ENCODE measurements at places on chromosomes 7 and 10.

GRCh38 chr7:70237831-70238575, 639.7 kb downstream of the AUTS2 start:
- DNase-seq: no peak

- no peak for DNase-seq
Measured at GRCh38 chr10:99782447-99783286, at the start of gene ABCC2. ABCC2 (plus strand) TSS chr10:99782640; CDS start chr10:99782845, 205 bp downstream.

- no peak for DNase-seq
Measured at GRCh38 chr7:135509589-135509838, 388 bp downstream of the CNOT4 start.

GRCh38 chr10:72370201-72370722, 15.5 kb upstream of the DNAJB12 start:
- DNase-seq: peak; percentile 82

DNA sequence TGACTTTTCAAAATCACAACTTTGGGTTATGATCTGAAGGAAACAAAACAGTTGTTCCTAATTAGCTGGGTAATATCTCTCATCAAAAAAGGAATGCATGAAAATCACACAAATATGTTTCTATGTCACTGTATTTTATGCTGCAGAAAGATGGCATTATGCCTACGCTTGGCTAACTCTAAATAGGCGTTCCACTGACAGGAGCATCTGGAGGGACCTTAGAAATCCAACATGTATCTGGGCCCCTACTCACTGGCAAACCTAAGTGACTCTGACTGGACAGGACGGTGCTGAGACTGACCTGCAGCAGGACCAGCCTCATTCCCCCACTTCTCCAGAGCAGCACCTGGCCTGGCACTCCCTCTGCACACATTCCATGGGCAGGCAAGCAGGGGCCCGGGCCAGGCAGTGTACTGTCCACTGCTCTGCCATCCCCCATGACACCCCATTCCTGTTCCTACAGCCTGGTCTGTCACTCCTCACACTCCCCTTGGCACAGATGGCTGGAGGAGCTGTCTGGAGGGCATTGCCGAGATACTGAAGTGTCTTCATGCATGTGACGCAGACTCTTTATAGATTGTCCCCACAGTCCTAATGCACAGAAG, 2.6 kb upstream of the MYL7 start:
- DNase-seq: no peak

GRCh38 chr10:123995461-123996131, 97.8 kb downstream of the CHST15 start:
- peak; percentile 12 for DNase-seq

GRCh38 chr10:11272915-11273389, 255.3 kb downstream of the CELF2 start:
- no peak for DNase-seq

DNA sequence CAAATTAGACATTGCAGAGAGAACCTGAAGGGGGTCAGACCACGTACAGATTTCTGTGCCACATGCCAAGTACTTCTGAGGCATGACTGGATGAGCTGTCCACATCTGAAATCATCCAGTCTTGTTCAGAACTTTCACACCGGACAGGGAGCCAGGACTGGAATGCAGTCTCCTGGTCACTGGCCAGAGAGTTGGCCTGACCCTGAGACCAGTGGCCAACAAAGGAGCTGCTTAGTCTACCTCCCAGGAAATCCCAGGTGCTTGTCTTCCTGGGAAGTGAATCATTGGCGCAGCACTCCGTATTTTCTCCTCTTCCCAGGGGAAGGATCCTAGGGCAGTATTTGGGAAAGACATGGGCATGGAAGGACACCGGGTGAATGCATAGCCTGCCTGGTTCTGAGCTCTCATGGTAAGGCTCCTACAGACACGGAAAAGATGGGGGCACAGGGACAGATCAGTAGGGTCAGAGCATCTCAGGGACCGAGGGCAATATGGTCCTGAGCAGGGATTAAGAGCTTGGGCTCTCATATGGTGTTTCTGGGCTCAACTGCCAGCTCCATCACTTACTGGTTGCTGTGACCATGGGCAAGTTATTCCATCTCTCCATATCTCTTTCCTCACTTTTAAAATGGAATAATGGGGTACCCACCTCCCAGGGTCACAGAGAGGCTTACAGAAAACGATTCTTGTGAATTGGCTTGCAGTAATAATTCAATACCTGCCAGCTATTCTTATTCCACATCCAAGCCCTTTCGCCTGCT, 1.3 kb upstream of the SCD start:
- no peak for DNase-seq

GRCh38 chr7:94561841-94562514, 52.4 kb downstream of the CASD1 start:
- no peak for DNase-seq

- DNase-seq: no peak
Measured at GRCh38 chr10:120539076-120539475, 82.0 kb downstream of the PLPP4 start.

GRCh38 chr10:119285495-119286267, 78.3 kb downstream of the GRK5 start:
- DNase-seq: no peak

GRCh38 chr10:28432210-28432676, 100.7 kb upstream of the WAC start:
- peak; percentile 44 for DNase-seq

- DNase-seq: no peak
Measured at GRCh38 chr7:106572394-106573124, 88.4 kb downstream of the CCDC71L start.

GRCh38 chr7:104929921-104930320, 84.1 kb upstream of the KMT2E start:
- no peak for DNase-seq

DNA sequence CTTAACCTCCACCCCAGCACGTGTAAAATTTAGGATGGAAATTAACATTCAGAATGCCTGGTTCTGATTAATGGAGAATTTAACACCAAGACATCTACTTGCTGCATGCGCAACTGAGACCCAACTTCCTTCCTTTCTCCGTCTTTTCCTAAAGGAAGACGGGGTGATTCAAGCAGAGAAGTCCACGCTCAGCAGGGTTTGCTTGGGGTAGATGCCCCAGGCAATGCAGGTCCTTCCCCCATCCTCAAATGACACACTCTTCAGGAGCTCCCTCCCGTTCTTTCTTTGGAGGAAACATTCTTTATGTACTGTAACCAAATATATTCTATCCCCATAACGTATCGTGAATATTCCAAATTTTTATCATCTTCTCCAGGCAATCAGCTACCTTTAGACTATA, 47.0 kb downstream of the FAM171A1 start:
- no peak for DNase-seq
